Progenitor cell of endocrine pancreas (in vitro differentiated cells): ENCODE measurements at places on chromosomes 2 and 18.

DNA sequence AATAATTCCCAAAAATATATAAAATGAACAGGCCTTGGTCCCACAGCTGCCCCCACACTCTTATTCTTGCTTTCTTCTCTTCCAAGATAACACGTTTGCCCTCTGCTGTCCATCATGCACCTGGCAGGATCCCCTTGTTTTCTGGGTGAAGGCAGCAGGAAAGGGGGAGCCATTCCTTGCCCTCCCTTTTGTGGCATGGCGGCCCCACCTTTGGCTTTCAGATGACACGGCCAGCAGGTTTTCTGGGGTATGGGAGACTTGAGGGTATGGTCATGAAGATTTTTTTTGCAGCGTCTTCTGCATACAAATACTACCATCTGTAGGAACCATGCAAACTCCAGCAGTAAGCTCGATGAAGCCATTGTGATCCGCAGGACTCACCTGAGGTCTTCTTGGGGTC lies 118.8 kb downstream of the MAPK4 start:
- DNase-seq: no peak
- no peak overlapping the region for H3K27ac ChIP-seq
- H3K4me1 ChIP-seq: peaks cover 9% of the 10 kb centered on the region
- H3K36me3 ChIP-seq: peaks cover 6% of the 10 kb centered on the region

GRCh38 chr2:10165861-10166675 lies 43.5 kb downstream of the RRM2 start:
- no peaks in the 10 kb centered on the region for H3K27me3 ChIP-seq
- H3K4me1 ChIP-seq: peaks cover 10% of the 10 kb centered on the region
- H3K36me3 ChIP-seq: no peaks in the 10 kb centered on the region
- no peak overlapping the region for H3K27ac ChIP-seq
- H3K4me3 ChIP-seq: no peak overlapping the region
- no peak for DNase-seq

DNA sequence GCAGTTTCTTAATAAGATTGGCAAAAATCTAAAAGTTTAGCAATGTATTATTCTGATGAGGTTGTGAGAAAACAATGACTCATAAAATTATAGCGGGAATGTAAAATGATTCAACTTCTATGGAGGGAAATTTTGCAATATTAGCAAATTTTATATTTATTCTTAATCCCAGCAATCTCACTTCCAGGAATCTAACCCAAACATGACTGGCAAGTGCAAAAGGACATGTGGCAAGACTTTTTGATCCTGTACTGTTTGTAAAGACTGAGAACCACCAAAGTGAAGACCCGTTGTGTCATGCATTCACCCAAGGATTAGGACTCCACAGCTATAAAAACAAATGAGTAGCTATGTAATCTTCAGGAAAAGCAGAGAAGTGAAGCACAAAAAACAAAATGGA lies 234.8 kb upstream of the KYNU start:
- DNase-seq: no peak
- H3K36me3 ChIP-seq: no peaks in the 10 kb centered on the region
- no peaks in the 10 kb centered on the region for H3K27me3 ChIP-seq
- no peak overlapping the region for H3K4me3 ChIP-seq
- no peak overlapping the region for H3K27ac ChIP-seq
- no peaks in the 10 kb centered on the region for H3K4me1 ChIP-seq

DNA sequence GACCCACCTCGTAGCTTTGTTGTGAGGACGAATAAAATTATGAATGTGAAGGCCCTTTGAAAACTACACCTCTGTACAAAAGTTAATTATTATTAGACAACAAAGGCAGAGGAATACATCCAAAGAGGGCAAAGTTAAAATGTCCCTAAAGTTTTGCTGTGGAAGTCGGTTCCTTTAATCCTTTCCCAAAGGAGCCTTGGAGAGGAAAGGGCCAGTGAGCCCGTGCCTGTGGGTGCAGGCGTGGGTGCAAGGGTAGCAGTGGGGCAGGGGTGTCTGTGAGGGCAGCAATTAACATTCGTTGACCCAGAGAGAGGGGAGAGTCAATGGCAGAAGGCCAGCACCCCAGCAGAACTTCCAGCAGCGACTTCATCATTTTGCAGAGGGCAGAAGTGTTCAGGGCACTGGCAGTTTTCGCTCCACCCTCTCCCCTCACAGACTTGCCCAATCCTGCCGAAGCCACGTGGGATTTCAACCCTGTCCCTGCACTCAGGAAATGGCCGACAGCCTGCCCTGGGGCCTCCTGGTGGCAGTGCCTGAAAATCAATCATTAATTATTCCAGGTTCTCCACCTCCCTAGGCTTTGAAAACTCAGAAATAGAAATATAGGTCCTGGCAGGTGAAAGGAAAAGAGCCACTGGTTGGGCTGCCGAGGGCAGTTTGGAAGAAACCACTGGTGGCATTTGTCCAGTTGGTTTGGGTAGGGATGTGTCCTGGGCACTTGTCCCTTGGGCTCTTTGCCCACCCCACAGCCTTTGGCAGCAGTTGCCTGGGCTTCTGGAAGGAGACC lies 4.2 kb upstream of the PAX8 start:
- no peaks in the 10 kb centered on the region for H3K36me3 ChIP-seq
- no peak overlapping the region for H3K27ac ChIP-seq
- H3K4me3 ChIP-seq: no peak overlapping the region
- DNase-seq: no peak
- peaks cover 83% of the 10 kb centered on the region for H3K27me3 ChIP-seq

DNA sequence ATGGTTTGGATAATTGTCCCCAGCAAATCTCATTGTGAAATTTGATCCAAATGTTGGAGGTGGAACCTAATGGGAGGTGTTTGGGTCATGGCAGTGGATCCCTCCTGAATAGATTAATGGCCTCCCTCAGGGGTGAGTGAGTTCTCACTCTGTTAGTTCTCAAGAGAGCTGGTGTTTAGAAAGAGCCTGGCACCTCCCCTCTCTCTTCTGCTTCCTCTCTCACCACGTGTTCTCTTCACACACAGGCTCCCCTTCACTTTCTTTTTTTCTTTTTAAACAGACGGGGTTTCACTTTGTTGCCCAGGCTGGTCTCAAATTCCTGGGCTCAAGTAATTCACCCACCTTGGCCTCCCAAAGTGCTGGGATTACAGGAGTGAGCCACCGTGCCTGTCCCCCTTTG lies 111.6 kb upstream of the LTBP1 start:
- H3K4me1 ChIP-seq: peaks cover 5% of the 10 kb centered on the region
- H3K27me3 ChIP-seq: peaks cover 10% of the 10 kb centered on the region
- DNase-seq: no peak
- H3K36me3 ChIP-seq: no peaks in the 10 kb centered on the region
- H3K27ac ChIP-seq: no peak overlapping the region

- H3K27ac ChIP-seq: no peak overlapping the region
- no peaks in the 10 kb centered on the region for H3K4me1 ChIP-seq
- no peaks in the 10 kb centered on the region for H3K27me3 ChIP-seq
- no peak for DNase-seq
- H3K4me3 ChIP-seq: no peak overlapping the region
- peaks cover 2% of the 10 kb centered on the region for H3K36me3 ChIP-seq
Observed at GRCh38 chr2:60998628-60999545, 18.6 kb upstream of the PEX13 start.

DNA sequence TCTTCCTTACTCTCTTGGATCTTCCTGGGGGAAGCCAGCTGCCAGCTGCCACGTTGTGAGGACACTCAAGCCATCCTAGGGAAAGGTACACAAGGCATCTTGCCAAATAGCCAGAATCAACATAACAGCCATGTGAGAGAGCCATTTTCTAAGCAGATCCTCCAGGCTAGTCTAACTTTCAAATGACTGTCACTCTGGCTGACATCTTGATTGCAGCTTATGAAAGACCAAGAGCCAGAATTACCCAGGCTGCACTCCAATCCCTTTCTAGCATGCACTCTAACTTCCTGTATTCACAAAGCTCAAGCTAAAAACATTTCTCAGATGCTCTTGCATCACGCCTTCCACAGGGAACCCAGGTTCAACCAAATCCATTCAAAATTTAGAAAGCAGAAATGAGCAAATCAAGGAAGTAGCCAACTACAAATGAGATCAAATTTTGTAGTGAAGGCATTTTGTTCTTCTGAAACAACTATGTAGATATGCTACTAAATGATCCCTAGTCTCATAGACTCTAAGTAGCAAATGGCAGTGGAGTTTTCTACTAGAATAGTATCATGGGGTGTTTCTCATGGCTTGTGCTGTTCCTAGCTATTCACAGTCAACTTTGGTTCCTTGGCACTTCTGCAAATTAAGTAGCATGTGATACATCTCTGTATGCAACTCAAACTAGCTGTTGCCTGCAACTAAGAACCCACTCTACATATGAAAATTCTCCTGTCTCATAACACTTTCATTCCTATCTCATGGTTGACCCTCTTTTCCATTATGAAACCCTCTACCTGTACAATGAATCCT lies 281.9 kb downstream of the ZEB2 start:
- no peaks in the 10 kb centered on the region for H3K36me3 ChIP-seq
- no peak overlapping the region for H3K4me3 ChIP-seq
- H3K27me3 ChIP-seq: peaks cover 4% of the 10 kb centered on the region
- H3K4me1 ChIP-seq: peaks cover 10% of the 10 kb centered on the region
- H3K27ac ChIP-seq: no peak overlapping the region

DNA sequence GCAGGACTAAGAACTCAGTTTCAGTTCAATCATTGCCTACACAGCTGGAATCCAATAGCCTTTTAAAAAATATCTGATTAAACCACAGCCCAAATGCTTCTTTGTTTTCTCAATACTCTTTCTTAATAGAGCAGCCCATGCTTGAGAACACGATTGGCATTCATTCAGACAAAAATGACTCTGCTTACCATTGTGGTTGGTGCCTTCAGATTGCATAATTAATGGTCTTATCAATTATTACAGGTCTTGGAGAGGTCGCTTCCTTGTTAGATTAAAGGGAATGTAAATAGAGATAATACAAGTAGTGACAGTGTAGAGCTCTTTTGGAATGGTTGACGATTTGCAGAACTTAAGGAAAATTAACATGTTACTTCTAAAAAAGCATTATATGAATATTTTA lies 107.2 kb downstream of the RNF152 start:
- peaks cover 7% of the 10 kb centered on the region for H3K36me3 ChIP-seq
- H3K27me3 ChIP-seq: no peaks in the 10 kb centered on the region
- DNase-seq: no peak
- peaks cover 31% of the 10 kb centered on the region for H3K4me1 ChIP-seq
- H3K4me3 ChIP-seq: no peak overlapping the region

GRCh38 chr18:8765783-8766463 lies 60.6 kb downstream of the MTCL1 start:
- no peak overlapping the region for H3K27ac ChIP-seq
- H3K36me3 ChIP-seq: peaks cover 26% of the 10 kb centered on the region
- H3K4me3 ChIP-seq: no peak overlapping the region

DNA sequence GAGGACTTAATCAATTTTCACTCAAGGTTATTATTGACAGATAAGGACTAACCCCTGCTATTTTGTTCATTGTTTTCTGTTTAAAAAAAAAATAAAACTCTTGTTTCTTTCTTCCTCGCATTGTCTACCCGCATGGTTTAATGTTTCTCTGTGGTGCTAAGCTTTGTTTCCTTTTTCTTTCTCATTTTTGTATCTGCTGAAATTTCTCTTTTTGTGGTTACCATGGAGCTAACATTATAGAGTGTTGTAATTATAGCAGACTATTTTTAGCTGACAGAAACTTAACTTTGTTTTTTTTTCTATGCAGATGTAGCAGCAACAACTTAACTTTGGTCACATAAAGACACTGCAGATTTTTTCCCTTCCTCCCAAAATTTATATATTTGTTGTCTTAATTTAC lies 43.1 kb upstream of the CHN1 start:
- H3K27ac ChIP-seq: no peak overlapping the region
- no peak for DNase-seq
- H3K4me3 ChIP-seq: no peak overlapping the region
- H3K27me3 ChIP-seq: peaks cover 3% of the 10 kb centered on the region

DNA sequence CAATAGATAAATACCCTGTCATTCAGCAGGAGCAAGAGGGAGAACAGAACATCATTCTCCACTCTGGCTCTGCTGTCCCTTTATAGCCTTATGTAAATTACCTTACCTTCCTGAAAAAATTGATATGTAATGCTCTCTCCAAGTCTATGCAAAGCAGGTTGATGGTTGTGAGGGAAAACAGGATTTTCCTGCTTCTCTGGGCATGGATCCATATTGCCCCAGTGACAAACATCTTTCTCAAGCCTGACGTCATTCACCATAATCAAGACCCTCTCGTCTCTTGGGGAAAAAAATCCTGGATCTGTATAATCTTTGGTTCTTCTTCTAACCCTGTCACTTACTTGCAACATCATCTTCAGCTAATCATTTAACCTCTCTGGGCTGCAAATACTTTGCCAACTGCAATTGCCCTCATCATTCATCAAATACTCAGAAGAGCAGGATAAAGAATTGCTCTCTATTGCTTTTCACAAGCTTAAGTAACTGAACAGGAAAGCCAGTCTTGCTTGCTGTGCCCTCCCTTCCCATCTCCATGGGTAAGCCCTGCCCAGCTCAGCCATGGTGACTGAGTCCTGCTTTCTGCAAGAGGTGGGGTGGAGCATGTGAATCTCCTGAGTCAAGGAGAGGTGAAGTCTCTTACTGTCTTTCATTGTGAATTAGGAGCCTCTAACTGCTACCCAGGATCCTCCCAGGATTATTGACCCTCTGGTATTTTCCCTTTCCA lies 123.7 kb upstream of the KLF7 start:
- H3K27me3 ChIP-seq: peaks cover 22% of the 10 kb centered on the region
- H3K4me3 ChIP-seq: no peak overlapping the region
- no peak for DNase-seq
- H3K27ac ChIP-seq: no peak overlapping the region
- H3K36me3 ChIP-seq: no peaks in the 10 kb centered on the region
- H3K4me1 ChIP-seq: peaks cover 6% of the 10 kb centered on the region

- no peaks in the 10 kb centered on the region for H3K36me3 ChIP-seq
- H3K4me3 ChIP-seq: no peak overlapping the region
- no peaks in the 10 kb centered on the region for H3K4me1 ChIP-seq
- H3K27ac ChIP-seq: no peak overlapping the region
Observed at GRCh38 chr2:569681-570080, 107.5 kb downstream of the TMEM18 start.

DNA sequence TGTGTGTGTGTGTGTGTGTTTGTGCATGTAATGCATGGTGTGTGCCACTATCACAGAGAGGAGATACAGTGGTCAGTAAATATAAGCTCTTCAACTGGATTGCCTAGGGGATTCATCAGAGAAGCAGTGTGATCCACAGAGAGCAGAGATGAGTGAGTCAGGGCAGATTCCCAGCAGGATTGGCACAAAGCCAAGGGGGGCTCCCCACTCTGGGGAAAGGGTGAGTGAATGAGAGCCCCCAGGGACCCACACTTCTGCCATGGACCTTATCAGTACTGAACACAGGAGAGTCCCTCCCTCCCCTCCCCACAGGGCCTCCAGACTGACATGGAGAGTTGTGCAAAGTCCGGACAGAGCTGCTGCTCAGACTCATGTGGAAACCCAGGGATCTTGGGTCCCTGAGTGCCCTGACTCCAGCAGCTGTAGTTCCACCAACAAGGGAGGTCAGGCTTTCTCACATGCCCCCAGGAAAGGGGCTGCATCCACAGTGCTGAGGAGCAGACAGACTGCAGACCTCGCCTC lies 748.8 kb downstream of the NR4A2 start:
- no peak for DNase-seq
- H3K4me1 ChIP-seq: no peaks in the 10 kb centered on the region
- no peaks in the 10 kb centered on the region for H3K36me3 ChIP-seq
- H3K27ac ChIP-seq: no peak overlapping the region

GRCh38 chr2:233982421-233983121 lies 65.4 kb downstream of the TRPM8 start:
- no peak for DNase-seq
- H3K27me3 ChIP-seq: peaks cover 14% of the 10 kb centered on the region
- no peak overlapping the region for H3K4me3 ChIP-seq
- H3K36me3 ChIP-seq: no peaks in the 10 kb centered on the region
- no peaks in the 10 kb centered on the region for H3K4me1 ChIP-seq
- H3K27ac ChIP-seq: no peak overlapping the region
